ENCODE measurements at places on chromosomes 1 and 21. TPM values are rescaled to one million over a fixed set of nuclear protein-coding genes. Genes with fewer than 3 reads are reported as not detected.

DNA sequence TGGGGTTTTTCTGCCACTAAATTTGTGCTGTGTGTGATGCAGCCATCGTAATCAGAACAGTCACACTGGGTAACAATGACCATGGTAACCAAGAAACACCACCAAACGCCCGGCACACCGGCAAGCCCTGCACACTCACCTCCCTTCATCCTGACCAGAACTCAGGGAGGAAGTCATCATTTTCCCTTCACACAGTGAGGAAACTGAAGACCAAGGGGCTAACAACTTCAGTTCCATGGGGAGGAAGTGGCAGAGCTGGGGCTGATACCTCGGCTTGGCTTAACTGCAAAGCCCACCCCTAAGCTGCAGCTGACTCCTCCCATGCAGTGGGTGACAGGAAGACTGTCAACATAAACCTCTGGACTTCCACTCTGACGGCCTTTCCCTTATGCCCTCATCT is 69.3 kb upstream of the BCAR3 start:
- DNase-seq = no peak
- H3K36me3 ChIP-seq = peaks cover 6% of the 10 kb centered on the region
- no peak overlapping the region for H3K27ac ChIP-seq
- peaks cover 30% of the 10 kb centered on the region for H3K4me1 ChIP-seq
- no peaks in the 10 kb centered on the region for H3K27me3 ChIP-seq

DNA sequence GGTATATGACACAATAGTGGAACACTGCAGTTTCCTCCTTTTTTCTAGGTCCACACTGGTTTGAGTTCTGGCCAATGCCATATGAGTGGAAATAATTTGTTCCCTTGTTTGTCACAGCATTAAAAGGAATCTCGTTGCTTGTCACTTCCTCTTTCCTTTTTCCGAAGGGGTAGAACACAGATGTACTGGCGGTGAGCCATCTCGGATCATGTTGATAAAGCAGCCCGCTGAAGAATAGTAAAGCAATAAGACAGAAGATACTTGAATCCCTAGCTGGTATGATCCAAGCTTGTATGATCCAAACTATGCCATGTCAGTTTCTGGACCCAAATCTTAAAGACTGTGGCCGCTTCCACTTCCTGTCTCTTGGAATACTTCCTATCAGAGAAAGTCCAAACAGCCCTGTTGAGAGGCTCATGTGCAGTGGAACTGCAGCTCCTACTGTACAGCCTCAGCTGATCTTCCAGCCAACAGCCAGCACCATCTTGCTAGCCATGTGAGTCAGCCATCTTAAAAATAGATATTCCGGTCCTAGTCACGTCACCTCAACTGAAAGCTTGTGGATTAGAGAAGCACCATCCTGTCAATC is 40.3 kb downstream of the CFHR5 start:
- no peak for DNase-seq
- H3K27me3 ChIP-seq = no peaks in the 10 kb centered on the region
- no peaks in the 10 kb centered on the region for H3K36me3 ChIP-seq
- no peaks in the 10 kb centered on the region for H3K4me1 ChIP-seq
- H3K27ac ChIP-seq = no peak overlapping the region

DNA sequence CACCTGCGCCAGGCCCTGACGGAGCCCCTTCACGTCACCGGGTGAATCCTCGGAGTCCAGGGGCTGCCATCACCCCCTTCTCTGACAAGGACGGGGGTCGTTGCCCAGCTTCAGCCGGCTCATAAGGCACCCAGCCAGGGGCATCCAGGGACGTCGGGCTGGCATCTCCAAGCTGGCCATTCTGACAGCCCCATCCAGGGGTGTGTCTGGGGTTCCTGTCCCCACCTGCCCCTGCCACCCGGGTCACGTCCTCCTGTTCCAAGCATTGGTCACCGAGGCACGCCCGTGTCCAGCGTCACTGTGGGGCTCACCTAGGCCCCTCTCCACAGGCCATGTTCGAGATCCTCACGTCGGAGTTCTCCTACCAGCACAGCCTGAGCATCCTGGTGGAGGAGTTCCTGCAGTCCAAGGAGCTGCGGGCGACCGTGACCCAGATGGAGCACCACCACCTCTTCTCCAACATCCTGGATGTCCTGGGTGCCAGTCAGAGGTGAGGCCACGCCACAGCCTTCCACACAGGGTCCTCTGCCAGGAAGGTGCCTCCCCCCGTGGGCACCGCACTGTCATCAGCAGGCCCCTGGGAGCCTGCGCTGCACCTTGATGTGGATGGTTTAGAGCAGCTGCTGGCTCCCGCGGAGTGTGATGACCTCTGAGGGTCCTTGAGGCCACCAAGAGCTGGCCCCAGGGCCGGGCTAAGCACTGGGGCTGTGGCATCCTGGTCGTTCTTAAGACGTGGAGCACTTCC is 14.8 kb downstream of the ARHGEF16 start:
- H3K27me3 ChIP-seq = no peaks in the 10 kb centered on the region
- H3K27ac ChIP-seq = no peak overlapping the region
- no peaks in the 10 kb centered on the region for H3K36me3 ChIP-seq
- H3K4me3 ChIP-seq = no peak overlapping the region
- no peak for DNase-seq

GRCh38 chr1:68751723-68752122 is 254.8 kb upstream of the DEPDC1 start:
- no peak overlapping the region for H3K27ac ChIP-seq
- H3K36me3 ChIP-seq = no peaks in the 10 kb centered on the region
- H3K27me3 ChIP-seq = no peaks in the 10 kb centered on the region
- H3K4me3 ChIP-seq = no peak overlapping the region
- no peak for DNase-seq

DNA sequence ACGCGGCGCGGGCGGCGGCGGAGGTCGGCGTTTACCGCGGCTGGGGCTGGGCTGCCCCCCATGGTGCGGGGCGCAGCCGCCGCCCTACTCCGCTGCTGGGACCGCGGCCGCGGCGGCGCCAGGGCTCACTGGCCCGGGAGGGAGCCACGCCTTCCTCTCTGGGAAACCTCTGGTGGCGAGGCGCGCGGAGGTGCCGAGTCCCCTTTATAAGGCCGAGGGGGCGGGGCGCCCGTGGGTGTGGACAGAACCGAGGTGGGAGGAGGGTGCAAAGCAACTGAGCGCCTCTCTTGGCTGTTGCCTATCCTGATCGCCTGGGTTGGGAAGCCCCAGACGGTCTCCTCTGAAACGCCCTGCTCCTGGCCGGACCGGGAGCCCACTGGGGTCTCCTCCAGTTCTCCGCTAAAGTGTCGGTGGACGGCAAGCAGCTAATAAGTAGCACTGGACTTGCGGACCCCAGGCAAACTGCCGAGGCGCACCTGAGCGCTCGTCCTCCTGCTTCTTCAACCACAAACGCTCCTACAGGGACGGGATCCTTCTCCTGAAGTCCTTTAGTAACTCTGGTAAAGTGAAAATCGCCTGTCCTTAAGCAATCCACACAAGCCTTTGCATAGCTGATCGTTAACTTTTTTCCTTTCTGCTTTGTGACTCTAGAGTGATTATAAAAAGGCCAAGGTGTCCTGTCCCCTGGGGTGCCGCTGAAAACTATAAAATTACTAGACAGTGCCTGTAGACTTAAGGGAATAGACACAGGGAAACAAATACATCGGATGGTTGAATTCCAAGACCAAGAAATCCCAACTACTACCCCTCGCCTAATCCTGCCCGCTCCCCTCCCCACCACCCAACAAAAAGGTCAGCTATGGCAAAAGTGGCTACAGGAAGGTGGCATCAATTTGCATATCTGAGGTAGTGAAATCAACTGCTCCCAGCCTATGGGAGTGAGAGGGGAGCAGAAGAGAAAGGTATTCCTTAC is at the start of gene PTGER3:
PTGER3 (minus strand) TSS at position 182 of the 973 bp plus-strand sequence. CDS start 239 bp downstream, outside the sequence.
- no peak within 1 kb of the TSS for H3K27ac ChIP-seq
- H3K27me3 ChIP-seq = peaks cover 80% of the 10 kb centered on the region
- DNase-seq = peak; percentile 49
- peak within 1 kb of the TSS; percentile 81 for H3K4me3 ChIP-seq
- peaks cover 2% of the 10 kb centered on the region for H3K36me3 ChIP-seq

DNA sequence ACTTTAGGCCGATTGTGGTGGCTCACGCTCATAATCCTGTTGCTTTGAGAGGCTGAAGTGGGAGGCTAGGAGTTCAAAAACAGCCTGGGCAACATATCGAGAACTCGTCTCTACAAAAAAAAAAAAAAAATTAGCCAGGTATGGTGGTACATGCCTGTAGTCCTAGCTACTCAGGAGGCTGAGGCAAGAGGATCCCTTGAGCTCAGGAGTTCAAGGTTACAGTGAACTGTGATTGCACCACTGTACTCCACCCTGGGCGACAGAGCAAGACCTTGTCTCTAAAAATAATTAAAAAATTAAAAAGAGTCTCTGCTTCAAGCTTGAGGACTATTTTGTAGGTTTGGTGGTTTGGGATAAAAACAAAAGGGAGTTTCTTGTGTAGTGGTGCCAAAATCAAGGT is 21.2 kb downstream of the KDM1A start:
- DNase-seq = no peak
- peaks cover 4% of the 10 kb centered on the region for H3K36me3 ChIP-seq
- H3K27ac ChIP-seq = no peak overlapping the region
- H3K4me1 ChIP-seq = peaks cover 48% of the 10 kb centered on the region
- no peaks in the 10 kb centered on the region for H3K27me3 ChIP-seq
- H3K4me3 ChIP-seq = no peak overlapping the region

- peaks cover 19% of the 10 kb centered on the region for H3K27me3 ChIP-seq
- H3K4me1 ChIP-seq = peaks cover 49% of the 10 kb centered on the region
- H3K36me3 ChIP-seq = no peaks in the 10 kb centered on the region
- DNase-seq = no peak
- H3K27ac ChIP-seq = peak overlapping the region; percentile 89
- peak overlapping the region; percentile 90 for H3K4me3 ChIP-seq
Observed at GRCh38 chr21:31343030-31343510, 991 bp downstream of the TIAM1 start.

DNA sequence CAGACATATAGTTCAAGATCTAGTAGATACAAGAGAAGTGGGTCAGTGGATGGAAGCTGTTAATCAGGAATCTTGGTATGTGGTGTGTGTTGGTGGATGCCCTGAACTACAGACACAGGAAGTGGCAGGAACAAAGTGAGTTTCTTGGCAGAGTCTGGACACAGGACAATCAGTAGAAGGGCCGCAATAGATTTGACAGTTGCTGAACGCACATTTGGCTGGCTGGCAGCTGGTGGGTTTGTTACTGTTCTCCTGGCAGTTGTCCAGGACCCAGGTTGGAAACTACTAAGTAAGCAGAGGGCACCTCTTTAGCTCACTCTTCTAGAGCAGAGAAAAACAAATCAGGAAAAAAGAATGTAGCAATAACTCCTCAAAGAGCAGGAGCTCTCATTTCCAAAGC is 13.2 kb downstream of the KRTAP26-1 start:
- no peaks in the 10 kb centered on the region for H3K36me3 ChIP-seq
- H3K4me3 ChIP-seq = no peak overlapping the region
- H3K4me1 ChIP-seq = no peaks in the 10 kb centered on the region

DNA sequence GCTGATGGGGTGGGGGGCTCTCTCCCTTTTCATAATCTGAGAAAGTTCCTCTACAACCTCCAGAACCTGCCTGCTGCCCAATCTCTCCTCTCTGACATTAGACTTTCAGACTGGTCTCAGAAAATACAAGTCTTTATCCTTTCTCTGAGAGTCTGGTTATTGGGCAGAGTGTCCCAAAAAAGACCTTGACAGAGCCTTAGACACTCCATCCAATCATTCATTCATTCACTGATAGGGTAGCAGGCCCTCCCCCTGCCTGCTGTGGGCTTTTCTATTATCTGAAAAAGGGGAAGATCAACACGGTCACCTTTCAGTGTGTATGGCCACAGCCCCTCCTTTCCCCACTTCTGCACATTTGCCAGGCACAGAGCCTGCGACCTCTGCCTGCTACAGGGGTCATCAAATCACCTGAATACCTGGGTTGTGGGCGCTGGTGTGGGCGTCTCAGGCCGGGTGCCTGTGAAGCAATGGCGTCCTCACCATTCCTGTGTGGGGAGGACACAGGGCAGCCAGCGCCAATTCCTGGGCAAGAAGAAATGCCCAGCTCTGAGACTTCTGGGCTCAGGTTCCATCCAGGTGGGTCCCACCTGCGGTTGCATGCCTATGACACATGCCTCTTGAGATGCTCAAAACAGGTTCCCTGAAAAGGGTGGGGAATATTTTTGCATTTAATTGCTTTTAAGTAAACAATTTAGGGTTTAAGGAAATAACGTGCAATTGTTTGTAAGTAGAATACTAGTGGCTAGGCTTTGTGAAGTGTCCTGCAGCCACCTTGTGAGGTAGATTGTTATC is 52.8 kb downstream of the ELK4 start:
- H3K36me3 ChIP-seq = no peaks in the 10 kb centered on the region
- H3K4me1 ChIP-seq = no peaks in the 10 kb centered on the region
- H3K27ac ChIP-seq = no peak overlapping the region
- peaks cover 26% of the 10 kb centered on the region for H3K27me3 ChIP-seq

- H3K4me1 ChIP-seq = no peaks in the 10 kb centered on the region
- DNase-seq = no peak
- no peaks in the 10 kb centered on the region for H3K27me3 ChIP-seq
- H3K27ac ChIP-seq = no peak overlapping the region
- H3K4me3 ChIP-seq = no peak overlapping the region
Observed at GRCh38 chr21:14547834-14548513, 1.9 kb upstream of the SAMSN1 start.

DNA sequence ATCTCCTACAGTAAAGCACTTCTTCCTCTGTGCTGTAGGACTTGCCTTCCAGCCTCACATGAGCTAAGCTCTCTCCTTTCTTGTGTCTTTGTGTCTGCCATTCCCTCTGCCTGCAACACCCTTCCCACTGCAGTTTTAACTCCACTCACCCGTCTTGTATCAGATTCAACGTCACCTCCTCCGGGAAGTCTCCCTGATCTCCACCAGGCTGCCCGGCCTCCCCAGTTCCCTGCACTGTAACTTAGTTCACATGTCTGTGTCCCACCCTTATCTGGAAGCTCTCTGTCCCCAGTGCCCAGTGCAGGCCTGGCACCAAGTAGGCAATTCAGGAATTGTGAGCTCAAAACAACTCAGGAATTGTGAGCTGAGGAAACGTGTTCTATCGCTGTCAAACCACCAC is 96.4 kb downstream of the GLIS1 start:
- no peaks in the 10 kb centered on the region for H3K36me3 ChIP-seq
- H3K27me3 ChIP-seq = peaks cover 11% of the 10 kb centered on the region
- H3K27ac ChIP-seq = no peak overlapping the region
- no peak for DNase-seq
- H3K4me1 ChIP-seq = peaks cover 6% of the 10 kb centered on the region

- DNase-seq = no peak
- H3K4me3 ChIP-seq = no peak overlapping the region
- peaks cover 27% of the 10 kb centered on the region for H3K4me1 ChIP-seq
- no peaks in the 10 kb centered on the region for H3K36me3 ChIP-seq
Observed at GRCh38 chr1:157105298-157105987, 5.8 kb upstream of the ETV3L start.

GRCh38 chr1:119448127-119448511 is 33.2 kb downstream of the HSD3B2 start:
- H3K27me3 ChIP-seq = no peaks in the 10 kb centered on the region
- no peaks in the 10 kb centered on the region for H3K36me3 ChIP-seq
- H3K27ac ChIP-seq = no peak overlapping the region
- H3K4me1 ChIP-seq = peaks cover 25% of the 10 kb centered on the region
- no peak overlapping the region for H3K4me3 ChIP-seq

ETS2 gene
- 16.9 TPM for total RNA-seq

HSF2BP gene
- 2.5 TPM for total RNA-seq

KRTAP13-2 gene
- total RNA-seq = not detected

PTPN7 gene
- total RNA-seq = not detected
